ENCODE measurements at places on chromosomes 4 and X.

- DNase-seq: no peak
Measured at GRCh38 chr4:140743194-140743931, 12.8 kb downstream of the TBC1D9 start.

GRCh38 chr4:104901961-104902605 lies 244.6 kb upstream of the TET2 start:
- no peak for DNase-seq

DNA sequence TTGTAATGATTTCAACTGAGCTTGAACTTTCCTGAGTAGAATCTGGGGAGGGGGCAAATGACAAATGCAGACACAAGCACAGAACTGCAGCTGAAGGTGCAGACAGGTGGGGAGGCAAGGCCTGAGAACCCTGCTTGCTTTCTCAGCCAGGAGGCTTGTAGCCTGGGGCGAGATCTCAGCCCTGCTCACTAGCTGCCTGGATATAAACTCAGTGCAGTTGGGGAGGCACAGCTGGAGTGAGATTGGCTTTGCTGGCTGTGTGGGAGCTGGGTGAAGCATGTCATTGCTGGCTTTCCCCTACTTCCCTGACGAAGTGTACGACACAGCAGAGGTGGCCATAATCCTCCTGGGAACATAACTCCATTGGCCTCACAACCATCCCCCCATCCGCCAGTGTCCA lies 55.5 kb upstream of the NEXMIF start:
- no peak for DNase-seq

DNA sequence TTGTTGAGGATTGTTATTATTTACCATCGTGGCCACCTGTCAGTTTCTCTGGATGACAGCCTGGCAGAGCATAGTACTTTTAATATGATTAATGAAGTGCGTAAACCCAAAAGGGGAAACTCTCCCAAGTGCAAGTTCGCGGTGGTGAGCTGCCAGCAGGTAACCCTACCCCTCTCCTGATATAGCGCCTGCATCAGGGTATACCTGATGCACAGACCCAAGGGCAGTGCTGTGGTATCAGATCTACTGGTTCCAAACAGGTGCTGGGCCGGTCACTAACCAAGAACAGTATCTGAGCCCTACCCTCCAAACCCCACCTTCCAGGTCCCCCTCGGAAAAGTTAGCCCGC lies 1.6 kb downstream of the RNF150 start:
- no peak for DNase-seq

DNA sequence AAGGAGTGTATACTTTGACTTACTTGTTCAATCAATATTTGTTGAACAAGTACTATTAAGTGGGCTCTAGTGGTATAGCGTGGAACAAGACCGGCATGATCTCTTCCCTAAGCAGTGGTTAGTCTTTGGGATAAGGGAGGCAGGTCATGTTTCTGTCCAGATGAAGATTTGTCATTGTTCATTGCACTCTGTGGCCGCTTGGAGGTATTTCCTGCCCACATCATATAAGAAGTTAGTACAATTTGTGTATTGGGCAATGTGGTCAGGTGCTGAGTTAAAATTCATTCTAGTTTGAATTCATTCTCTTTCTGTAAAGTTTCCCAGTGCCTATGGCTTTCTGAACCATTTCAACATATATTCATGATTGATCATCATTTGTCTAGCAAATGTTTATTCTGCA lies 101.1 kb upstream of the SHISA3 start:
- DNase-seq: no peak
